ENCODE measurements at places on chromosomes 2 and 18.

- no peaks in the 10 kb centered on the region for H3K36me3 ChIP-seq
- peaks cover 32% of the 10 kb centered on the region for H3K4me1 ChIP-seq
- no peak for DNase-seq
- no peak overlapping the region for H3K4me3 ChIP-seq
- H3K27me3 ChIP-seq, result no peaks in the 10 kb centered on the region
- peak overlapping the region; percentile 68 for H3K27ac ChIP-seq
Measured at GRCh38 chr2:37389395-37389794, 45.0 kb downstream of the QPCT start.

DNA sequence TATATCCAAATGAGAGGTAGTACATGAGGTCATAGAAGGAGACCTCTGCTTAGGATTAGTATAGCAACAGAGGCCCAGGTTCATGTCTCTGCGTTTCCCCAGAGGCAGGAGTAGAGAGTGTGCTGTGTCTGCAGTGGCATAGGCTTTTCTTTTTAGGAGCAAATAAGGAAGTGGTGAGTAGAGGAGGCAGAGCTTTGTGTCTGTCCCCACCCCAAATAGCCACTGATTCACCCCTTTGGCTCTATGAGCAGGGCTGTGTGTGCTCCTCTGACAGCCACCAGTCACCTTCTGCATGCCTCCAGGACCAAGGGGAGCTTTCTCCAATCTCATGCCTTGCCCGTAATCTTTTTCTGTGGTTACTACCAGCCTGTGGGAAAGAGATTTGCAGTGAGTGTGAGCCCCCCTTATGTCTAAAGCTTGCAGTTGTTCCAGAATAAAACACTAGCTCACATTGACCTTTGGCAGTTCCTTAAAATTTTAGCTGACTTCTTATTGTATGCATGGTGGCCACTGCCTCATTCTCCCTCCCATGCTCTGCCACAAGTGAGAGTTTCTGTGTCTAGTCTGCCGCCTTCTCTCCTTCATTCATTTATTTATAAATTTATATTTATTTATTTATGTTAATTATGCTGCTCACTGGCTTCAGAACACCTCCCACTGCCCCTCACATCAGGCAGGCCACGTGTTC lies 23.5 kb upstream of the ELAC1 start:
- peaks cover 8% of the 10 kb centered on the region for H3K36me3 ChIP-seq
- H3K27ac ChIP-seq, result no peak overlapping the region
- no peak overlapping the region for H3K4me3 ChIP-seq
- no peaks in the 10 kb centered on the region for H3K4me1 ChIP-seq

GRCh38 chr2:101274142-101274541 lies 21.5 kb downstream of the CNOT11 start:
- no peak for DNase-seq
- H3K27me3 ChIP-seq, result no peaks in the 10 kb centered on the region
- peaks cover 71% of the 10 kb centered on the region for H3K36me3 ChIP-seq
- H3K4me3 ChIP-seq, result no peak overlapping the region
- H3K4me1 ChIP-seq, result no peaks in the 10 kb centered on the region

DNA sequence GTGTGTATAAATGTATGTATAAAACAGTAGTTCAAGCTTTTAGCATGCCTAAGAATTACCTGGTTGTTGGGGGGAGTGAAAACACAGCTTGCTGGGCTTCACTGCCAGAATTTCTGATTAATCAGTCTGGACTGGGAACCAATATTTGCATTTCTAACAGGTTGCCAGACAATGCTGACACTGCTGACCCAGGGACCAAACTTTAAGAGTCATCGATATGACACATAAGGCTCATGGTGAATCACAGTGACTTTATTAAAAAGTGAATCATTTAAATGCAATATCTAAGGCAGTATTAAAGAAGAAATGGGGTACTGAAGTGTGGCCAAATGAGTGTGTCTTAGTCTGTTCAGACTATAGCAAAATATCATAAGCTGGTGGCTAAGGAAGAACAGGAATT lies 195.9 kb upstream of the DTNA start:
- no peak overlapping the region for H3K4me3 ChIP-seq
- no peaks in the 10 kb centered on the region for H3K4me1 ChIP-seq
- H3K36me3 ChIP-seq, result no peaks in the 10 kb centered on the region
- no peak overlapping the region for H3K27ac ChIP-seq
- DNase-seq, result no peak
- H3K27me3 ChIP-seq, result no peaks in the 10 kb centered on the region

DNA sequence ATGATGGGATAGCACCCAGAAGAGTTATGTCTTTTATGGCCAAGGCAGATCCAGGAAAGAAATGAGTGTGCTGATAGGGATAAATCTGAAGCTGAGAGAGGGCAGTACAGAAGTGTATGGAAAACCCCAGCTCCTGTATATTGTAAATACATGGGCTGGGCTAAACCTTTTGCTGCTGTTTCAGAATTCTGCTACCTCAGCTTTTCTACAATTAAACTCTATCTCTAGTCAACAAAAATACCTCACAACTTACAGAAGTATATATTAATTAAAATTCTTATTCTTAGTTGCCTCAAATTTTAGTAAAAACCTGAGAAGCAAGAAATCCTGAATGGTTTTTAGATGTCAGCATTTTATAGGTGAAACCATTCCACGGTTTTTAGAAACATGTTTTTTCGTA lies 889.5 kb upstream of the NXPH2 start:
- no peaks in the 10 kb centered on the region for H3K36me3 ChIP-seq
- H3K4me1 ChIP-seq, result no peaks in the 10 kb centered on the region
- H3K27me3 ChIP-seq, result no peaks in the 10 kb centered on the region
- H3K27ac ChIP-seq, result no peak overlapping the region

- H3K27ac ChIP-seq, result no peak overlapping the region
- no peaks in the 10 kb centered on the region for H3K36me3 ChIP-seq
- H3K4me3 ChIP-seq, result no peak overlapping the region
- H3K4me1 ChIP-seq, result no peaks in the 10 kb centered on the region
Measured at GRCh38 chr2:14932285-14932684, 299.8 kb downstream of the LRATD1 start.

GRCh38 chr2:198408171-198408570 lies 603.8 kb downstream of the PLCL1 start:
- DNase-seq, result no peak
- H3K4me1 ChIP-seq, result no peaks in the 10 kb centered on the region

DNA sequence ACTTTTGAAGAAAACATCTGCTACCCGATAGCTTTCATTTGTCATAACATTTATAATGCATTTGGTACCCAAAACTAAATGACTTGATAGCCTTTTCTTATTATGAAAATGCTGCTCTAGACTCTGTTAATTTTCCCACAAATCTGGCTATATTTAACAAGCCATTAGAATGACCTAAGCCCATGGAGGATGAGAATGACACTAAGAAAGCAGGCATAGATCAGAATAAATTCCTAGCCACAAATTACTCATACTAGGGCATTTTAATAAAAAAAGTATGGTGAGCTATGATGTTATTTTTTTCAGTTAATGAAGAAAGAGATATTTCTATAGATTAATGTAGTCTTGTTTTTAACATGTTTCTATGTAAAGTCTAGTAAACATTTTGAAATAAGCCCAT lies 1728.3 kb downstream of the SUCLG1 start:
- H3K27ac ChIP-seq, result no peak overlapping the region
- no peaks in the 10 kb centered on the region for H3K4me1 ChIP-seq

DNA sequence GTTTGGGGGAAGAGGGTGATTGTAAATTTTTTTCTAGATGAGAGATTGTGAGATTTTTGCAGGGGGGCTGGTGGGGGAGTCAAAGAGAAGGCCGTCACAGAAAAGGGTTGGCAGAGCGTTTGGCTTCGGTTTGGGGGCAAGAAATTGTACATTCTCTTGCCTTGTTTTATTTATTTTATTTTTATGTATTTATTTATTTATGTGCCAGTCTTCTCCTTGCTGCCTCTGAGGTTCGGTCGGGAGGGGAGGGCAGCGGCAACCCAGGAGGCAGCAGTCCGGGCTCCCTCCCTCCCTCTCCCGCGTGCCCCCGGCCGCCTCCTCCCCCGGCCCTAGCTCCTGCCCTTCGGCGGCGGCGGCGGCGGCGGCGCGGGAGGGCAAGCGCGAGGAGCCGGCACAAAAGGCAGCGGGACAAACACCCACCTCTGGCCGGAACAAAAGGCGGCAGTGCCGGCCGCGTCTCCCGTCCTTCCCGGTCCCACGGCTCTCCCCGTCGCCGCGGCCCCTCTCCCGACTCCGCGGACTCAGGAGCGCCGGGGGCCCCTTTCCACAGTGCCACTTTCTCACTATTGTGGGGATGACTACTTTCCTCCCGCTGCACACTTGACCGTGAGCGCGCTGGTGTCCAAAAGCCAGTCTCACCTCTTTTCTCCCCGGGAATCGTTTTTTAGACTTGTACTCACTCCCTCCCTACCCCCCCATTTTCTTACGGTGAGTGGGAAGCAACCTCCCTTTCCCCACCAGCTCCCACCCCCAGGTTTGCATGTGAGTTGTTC lies 1.2 kb downstream of the BCL11A start:
- peak; percentile 54 for DNase-seq
- peaks cover 14% of the 10 kb centered on the region for H3K27me3 ChIP-seq
- H3K4me3 ChIP-seq, result peak overlapping the region; percentile 75
- no peak overlapping the region for H3K27ac ChIP-seq
- H3K36me3 ChIP-seq, result no peaks in the 10 kb centered on the region
- 0 out of 2 replicates have a peak, but pooled peaks cover 6% of the 10 kb centered on the region for H3K4me1 ChIP-seq

DNA sequence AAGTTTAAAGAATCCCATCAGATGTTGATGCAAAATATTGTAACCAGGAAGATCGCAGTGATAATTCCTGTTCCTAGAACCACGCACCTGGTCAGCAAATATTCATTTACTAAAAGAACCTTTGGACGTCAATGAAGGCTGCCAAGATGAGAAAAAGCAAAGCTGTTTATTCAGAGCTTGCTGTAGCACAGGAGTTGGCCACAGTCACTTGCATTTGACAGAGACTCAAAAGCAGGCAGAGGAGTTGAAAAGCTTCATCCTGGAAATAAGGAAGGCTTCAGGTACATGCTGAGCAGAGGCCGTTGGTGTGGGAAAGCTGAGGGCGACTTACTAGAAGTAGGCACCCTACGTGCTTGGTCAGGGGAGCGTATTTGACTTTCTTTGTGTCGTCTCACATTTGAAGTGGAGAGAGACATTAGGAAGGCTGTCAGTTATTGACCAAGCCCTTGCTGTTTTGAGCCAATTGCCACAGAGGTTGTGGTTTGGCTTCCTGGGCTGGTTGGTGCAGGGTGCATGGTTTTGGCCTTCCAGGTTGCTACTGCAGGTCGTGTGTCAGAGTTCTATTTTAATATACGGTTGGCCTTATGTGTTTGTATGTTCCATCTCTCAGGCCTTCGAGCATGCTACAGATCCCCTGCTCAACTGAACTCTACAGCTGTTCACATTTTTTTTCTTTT lies 289.6 kb downstream of the METTL4 start:
- DNase-seq, result no peak
- no peaks in the 10 kb centered on the region for H3K27me3 ChIP-seq
- H3K36me3 ChIP-seq, result no peaks in the 10 kb centered on the region
- no peak overlapping the region for H3K4me3 ChIP-seq
- H3K4me1 ChIP-seq, result no peaks in the 10 kb centered on the region
- no peak overlapping the region for H3K27ac ChIP-seq

- H3K4me1 ChIP-seq, result peaks cover 7% of the 10 kb centered on the region
- H3K4me3 ChIP-seq, result no peak overlapping the region
- no peak for DNase-seq
- no peaks in the 10 kb centered on the region for H3K27me3 ChIP-seq
- H3K36me3 ChIP-seq, result no peaks in the 10 kb centered on the region
Measured at GRCh38 chr2:213104092-213104902, 47.1 kb downstream of the IKZF2 start.

DNA sequence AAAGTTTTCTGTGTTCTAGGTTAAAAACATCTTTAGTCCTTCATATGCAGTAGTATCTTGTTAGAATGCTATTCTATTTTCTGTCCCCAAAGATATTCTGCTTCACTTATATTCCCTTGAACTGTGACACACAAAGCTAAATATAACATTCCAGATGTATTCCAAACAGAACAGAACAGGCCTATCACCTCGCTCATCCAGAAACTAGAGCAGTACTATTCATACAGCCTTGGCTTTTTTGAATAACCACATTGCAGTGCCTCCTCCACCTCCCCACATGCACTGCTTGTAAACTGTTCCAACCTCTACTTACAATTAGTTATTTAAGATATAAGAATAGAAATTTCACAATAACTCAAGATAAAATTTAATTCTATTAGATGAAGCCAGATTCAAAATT lies 196.8 kb downstream of the EXOC6B start:
- no peaks in the 10 kb centered on the region for H3K4me1 ChIP-seq
- no peak overlapping the region for H3K4me3 ChIP-seq
- DNase-seq, result no peak
- no peaks in the 10 kb centered on the region for H3K36me3 ChIP-seq
- no peak overlapping the region for H3K27ac ChIP-seq
- H3K27me3 ChIP-seq, result no peaks in the 10 kb centered on the region

DNA sequence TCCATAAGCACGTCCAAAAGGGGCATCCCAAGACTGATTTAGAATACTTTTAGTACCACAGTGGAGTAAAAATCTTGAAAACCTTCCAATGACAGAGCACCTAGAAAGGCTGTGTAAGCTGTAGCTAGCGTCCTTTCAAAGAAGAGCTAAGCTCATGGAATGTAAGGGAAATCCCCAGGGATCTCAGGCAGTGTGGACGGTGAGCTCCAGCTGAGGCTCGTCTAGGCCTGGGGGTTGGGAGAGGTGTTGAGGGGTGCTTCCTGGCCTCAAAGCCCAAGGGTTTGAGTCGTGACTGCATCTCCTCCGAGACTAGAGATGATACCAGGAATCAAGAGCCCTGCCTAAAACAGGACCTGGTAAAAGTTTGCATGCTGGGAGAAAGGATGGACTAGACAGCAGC lies 7.6 kb downstream of the CTIF start:
- no peaks in the 10 kb centered on the region for H3K27me3 ChIP-seq
- DNase-seq, result no peak
- H3K4me1 ChIP-seq, result peaks cover 64% of the 10 kb centered on the region

DNA sequence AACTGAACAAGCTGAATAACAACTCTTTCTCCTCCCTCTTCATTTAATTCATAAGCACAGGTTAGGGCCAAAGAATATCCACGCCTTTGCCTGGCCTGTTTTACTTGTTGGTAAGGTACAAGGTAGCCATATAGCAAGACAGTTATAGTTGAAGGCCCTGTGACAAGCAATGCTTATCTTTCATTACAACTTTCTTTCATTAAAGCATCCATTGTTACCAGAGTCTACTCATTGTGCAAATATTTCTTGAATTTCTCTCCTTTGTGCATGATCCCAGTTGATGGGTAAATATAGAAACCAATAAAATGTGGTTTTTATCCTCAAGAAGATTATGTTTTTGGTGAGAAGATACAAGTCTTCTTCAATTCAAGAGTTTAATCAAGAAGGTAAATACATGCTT lies 140.2 kb downstream of the UBE2E3 start:
- no peak overlapping the region for H3K27ac ChIP-seq
- H3K36me3 ChIP-seq, result no peaks in the 10 kb centered on the region
- H3K4me1 ChIP-seq, result peaks cover 12% of the 10 kb centered on the region
- H3K27me3 ChIP-seq, result no peaks in the 10 kb centered on the region
- no peak for DNase-seq

- no peaks in the 10 kb centered on the region for H3K27me3 ChIP-seq
- peaks cover 19% of the 10 kb centered on the region for H3K4me1 ChIP-seq
- H3K36me3 ChIP-seq, result no peaks in the 10 kb centered on the region
- H3K27ac ChIP-seq, result peak overlapping the region; percentile 56
Measured at GRCh38 chr2:37563375-37564015, 107.9 kb downstream of the CDC42EP3 start.
